ENCODE measurements at places on chromosomes 13 and 19.

- DNase-seq, result no peak
Measured at GRCh38 chr13:58994777-58995176, 1169.0 kb downstream of the DIAPH3 start.

GRCh38 chr19:29520390-29520789 lies 5.4 kb upstream of the VSTM2B start:
- no peak for DNase-seq

DNA sequence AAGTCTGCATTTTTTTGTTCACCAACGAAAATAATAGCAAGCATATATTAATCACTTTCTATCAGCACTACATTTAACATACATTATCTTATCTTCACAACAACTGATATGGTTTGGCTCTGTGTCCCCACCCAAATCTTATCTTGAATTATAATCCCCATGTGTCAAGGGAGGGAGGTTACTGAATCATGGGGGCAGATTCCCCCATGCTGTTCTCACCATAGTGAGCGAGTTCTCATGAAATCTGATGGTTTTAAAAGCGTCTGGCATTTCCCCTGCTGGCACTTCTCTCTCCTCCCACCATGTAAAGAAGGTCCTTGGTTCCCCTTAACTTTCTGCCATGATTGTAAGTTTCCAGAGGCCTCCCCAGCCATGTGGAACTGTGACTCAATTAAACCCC lies 235.7 kb upstream of the RXFP2 start:
- DNase-seq, result no peak

DNA sequence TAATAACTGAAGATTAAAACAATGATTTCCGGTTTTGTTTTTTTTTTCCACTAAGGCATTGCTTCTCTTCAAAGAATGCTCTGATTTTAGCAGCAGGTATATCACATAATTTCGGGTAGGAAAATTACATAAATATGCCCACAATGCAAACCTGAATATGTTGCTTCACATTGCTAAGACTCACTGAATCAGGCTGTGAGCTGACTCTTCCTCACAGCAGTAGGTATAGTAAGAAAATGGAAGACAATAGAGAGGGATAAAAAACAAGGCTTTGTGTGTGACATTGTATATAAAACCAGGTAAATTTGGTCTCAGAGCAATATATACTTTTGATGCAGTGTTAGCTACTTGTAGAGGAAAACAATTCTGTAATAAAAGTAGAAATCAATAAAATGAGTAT lies 1355.0 kb downstream of the OLFM4 start:
- no peak for DNase-seq

- no peak for DNase-seq
Measured at GRCh38 chr13:99363391-99363790, 56.2 kb upstream of the GPR183 start.

- no peak for DNase-seq
Measured at GRCh38 chr13:21800837-21801616, 130.2 kb downstream of the FGF9 start.

DNA sequence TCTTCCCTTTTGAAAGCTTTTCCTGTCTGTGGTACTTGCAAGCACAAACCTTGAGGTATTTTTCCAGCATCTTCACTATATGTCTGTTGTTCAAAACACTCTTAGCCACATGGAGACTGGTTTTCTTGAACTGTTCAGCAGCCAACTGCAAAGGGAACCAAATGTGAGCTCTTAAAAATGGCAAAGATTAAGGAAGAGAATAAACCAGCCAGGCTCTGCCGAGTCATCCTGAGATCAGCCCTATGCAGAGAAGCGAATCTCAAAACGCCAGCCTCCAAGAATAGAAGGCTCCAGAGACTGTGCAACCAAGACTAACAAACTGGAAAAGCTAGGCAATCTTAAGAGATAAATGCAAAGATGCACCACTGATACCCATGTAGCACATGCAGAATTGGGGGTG lies 20.7 kb downstream of the AKAP8 start:
- no peak for DNase-seq

DNA sequence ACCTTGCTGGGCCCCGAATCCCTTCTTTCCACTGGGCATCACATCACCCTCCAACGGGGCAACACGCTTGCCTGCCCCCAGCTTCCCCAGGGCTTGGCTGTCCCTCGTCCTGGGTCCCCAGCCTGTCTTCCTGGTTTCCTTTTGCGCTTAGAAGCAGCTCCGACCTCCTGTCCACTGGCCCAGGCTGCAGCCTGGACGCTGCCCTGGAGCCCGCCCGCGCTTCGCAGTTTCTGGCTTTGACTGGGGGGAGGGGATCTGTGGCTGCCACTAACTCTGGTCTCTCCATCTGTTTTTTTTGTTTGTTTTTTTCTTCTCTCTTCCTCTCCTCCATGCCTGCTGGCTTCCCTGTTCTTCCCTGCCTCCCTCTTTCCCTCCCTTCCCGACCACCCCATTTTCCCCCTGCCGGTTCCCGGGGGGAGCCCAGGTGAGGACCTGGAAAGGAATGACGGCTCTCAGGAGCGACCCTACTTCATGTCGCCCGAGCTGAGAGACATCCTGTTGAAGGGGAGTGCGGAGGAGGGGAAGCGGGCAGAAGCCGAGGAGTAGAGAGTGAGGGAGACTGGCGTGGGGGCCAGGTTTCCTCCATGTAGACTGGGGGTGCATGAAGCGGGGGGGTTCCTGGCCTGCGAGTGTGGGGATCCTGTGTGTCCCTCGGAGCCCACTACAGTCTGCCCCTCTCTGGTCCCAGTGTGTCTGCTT lies 11.5 kb upstream of the ILF3 start:
- no peak for DNase-seq

- DNase-seq, result no peak
Measured at GRCh38 chr19:32337084-32337808, 8.2 kb upstream of the ZNF507 start.

- DNase-seq, result no peak
Measured at GRCh38 chr13:29693275-29693945, 97.9 kb upstream of the SLC7A1 start.

- no peak for DNase-seq
Measured at GRCh38 chr13:58933475-58933874, 1230.3 kb downstream of the DIAPH3 start.

DNA sequence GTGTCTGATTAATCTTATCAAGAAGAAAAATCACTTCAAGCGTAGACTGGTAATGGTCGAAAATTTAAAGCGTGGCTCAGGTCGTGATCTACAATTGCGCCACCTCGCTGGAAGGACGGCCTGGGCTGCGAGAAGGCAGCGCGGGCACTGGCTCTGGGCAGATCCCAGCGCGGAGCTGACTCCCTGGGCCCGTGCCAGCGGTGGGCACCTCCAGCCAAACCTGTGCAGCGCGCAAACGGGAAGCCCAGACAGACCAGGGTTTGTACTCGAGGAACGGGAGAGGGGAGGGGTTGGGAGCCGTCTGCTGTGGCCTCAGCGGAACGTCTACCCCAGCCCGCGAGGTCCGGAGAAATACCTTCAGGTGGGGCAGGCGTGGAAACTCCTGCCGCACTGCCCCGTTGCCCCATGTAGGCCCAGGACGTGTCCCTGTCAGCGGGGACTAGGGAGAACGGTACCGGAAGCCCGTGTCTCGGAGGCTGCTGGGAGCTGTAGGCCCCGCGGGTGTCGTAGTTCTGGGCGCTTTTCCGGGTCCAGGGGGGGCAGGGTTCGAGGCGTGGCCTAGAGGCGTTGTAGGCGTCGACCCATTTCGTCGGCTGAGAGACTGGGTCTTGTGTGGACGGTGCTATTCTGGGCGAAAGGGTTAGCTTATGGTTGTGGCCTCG lies 21.1 kb downstream of the ZNF274 start:
- DNase-seq, result no peak

DNA sequence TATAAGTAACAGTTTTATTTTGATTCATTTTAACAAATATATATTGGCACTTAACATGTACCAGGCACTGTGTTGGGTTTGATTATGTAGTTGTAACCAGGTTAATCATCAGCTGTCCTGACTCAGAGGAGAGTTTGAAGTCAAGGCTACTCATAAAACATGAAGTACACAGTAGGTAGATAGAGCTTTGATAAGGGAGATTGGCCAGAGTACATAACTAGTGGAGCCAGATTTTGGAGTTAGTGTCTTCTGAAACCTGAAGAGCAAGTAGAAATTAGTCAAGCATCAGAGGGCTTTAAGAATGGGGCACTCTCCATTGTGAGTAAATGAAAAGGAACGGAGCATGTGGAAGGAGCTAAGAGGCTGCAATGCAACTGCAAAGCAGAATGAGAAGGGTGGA lies 333.9 kb downstream of the RFC3 start:
- DNase-seq, result no peak

DNA sequence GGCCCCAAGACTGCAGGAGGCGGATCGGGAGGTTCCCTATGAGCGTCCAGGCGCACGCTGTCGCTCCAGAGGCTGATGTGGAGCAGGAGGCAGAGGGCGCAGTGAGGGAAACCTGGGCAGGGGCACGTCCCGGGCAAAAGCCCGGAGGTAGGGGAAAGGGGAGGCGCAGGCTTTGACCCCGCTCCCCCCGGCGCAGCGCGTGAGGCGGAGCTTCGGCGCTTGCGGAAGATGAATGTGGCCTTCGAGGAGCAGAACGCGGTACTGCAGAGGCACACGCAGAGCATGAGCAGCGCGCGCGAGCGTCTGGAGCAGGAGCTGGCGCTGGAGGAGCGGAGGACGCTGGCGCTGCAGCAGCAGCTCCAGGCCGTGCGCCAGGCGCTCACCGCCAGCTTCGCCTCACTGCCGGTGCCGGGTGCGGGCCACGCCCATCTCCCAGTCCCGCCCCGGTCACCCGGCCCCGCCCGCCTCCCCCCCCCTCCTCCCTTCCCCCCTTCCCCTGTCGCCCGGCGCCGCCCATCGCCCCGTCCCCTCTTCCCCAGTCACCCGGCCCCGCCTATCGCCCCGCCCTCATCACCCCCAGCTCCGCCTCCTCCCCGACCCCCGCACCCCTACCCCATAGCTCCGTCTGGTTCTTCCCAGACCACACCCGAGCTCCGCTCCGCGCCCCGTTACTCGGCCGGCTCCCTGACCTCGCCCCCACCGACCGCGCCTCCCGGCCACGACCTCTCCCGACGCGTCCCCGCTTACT lies 4.1 kb downstream of the HMG20B start:
- no peak for DNase-seq

DNA sequence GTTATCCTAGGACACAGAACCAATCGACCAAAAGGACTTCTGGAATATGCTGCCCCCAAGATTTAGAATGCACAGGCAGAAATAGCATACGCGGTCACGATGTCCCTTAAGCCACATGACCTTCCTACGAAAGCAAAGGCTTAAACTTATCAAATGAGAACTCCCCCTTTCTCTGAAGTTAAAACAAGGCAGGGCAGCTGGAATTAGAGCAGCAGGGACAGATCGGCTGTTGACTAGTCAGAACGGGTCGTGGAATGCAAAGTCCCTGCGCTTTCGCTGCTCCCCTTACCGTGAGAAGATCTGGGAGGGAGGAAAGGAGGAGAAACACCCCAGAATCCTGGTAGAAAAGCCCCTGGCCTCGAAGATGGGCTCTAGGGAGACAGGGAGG lies 799 bp upstream of the USPL1 start:
- no peak for DNase-seq

DNA sequence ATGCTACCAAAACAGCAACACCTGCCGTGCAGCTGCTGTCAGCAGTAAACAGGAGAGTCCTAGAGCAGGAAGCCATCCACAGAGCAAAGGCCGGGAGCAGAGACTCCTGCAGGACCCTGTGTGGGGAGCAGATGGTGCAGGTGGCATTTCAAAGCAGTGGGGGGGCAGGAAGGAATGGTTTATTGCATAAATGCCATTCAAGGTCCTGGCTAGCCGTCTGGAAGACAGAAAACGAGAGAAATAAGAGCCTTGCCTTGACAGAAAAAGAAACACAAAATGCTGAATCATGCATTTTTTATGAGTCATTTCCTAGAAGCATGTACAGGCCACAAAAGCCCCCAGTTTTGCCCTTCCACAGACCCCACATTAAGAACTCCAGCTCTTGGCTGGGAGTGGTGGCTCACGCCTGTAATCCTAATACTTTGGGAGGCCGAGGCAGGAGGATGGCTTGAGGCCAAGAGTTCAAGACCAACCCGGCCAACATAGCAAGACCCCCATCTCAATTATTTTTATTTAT lies 5.4 kb downstream of the RSPH6A start:
- DNase-seq, result no peak

- peak; percentile 44 for DNase-seq
Measured at GRCh38 chr19:17755977-17756670, 4.8 kb downstream of the FCHO1 start.

GRCh38 chr19:41563854-41564514 lies 12.0 kb upstream of the CEACAM21 start:
- DNase-seq, result peak; percentile 69

DNA sequence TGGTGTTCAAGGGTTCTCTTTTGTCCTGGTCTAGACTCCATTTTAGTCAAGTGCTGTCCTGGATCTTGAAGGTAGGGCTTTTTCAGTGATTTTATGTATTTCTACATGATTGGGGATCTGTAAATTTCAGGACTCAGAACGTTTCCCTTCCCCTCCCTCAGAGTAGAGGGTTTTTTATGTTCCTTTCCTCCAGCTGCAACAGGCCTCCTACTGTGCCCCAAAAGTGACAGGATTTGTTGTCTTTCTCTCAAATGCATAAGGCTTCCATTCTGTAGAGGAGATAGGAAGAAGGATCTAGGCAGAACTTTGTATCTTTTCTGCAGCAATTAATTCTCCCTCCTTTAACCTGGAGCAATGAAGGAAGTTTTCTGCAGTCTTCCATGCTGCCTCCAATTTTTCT lies 251.3 kb downstream of the MAB21L1 start:
- no peak for DNase-seq

- DNase-seq, result no peak
Measured at GRCh38 chr13:73225990-73226389, 167.2 kb downstream of the KLF5 start.

- DNase-seq, result no peak
Measured at GRCh38 chr19:1910177-1910576, 5.0 kb downstream of the ADAT3 start.

DNA sequence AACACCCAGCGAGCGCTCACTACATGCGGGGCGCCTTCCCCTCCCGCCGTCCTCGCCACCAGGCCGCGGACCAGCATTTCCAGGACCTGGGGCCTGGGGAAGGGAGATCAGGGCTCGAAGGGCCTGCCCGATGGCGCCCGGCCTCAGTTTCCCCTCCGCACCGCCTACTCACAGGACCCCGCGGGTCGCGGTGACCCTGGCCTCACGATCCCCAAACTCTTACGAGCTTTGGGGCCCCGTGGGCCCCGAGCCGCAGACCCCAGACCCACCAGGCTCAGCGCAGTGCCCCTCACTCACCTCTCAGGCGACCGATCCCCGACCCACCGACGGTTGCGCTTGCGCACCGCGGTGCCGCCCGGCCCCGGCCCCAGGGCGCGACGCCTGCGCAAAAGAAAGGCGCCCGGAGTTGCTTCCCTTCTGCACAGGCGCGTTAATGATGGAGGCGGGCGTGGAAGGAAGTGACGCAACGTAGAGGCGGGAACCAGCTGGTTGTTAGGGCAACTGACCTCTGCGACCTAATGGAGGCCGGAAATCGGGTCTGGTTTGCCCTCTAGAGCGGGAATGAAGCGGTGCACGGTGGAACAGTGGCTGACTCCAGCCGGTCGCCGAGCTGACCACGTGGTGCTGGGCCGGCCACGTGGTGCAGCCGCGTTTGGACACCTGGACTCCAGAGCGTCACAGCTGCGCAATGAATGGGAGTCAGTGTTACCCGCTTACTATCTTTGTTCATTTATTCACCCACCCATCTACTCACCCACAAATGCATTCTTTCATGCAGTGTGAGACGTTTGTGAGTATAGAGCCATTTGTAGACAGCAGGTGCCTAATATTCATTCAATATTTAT lies at the start of gene SGTA:
SGTA (minus strand) TSS at position 338 of the 845 bp plus-strand sequence. CDS start 14,205 bp downstream, outside the sequence.
- peak; percentile 98 for DNase-seq

- DNase-seq, result no peak
Measured at GRCh38 chr19:28737021-28737895, 475.7 kb downstream of the UQCRFS1 start.

- DNase-seq, result no peak
Measured at GRCh38 chr13:51552027-51552426, 32.2 kb upstream of the WDFY2 start.
